ENCODE measurements at places on chromosomes 4 and X.
A peak's percentile ranks its signal among the peaks of the same experiment; 100 is the strongest.

DNA sequence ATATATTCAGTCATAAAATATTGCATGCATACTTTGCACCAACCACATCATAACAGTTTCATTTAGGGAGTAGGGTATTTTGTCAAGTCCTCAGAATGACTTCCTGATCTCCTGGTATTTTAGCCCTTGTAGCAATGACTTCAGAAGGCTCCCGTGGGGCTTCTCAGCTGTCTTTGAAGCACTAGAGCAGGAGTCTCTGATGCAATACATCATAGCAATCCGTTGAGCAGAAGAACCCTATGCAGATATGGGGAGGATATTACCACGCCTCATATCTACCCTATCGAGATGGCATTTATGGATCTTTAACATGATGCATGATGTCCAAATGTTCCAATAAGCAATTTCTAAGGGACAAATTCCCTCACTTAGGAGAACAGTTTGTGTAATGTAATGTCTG, 373.7 kb upstream of the FTHL17 start:
- no peak for DNase-seq

- no peak for DNase-seq
These were observed 50.0 kb downstream of the NOP14 start for GRCh38 chr4:2913168-2913567.

- no peak for DNase-seq
These were observed 984.4 kb downstream of the RAB28 start for GRCh38 chr4:12499693-12500092.

DNA sequence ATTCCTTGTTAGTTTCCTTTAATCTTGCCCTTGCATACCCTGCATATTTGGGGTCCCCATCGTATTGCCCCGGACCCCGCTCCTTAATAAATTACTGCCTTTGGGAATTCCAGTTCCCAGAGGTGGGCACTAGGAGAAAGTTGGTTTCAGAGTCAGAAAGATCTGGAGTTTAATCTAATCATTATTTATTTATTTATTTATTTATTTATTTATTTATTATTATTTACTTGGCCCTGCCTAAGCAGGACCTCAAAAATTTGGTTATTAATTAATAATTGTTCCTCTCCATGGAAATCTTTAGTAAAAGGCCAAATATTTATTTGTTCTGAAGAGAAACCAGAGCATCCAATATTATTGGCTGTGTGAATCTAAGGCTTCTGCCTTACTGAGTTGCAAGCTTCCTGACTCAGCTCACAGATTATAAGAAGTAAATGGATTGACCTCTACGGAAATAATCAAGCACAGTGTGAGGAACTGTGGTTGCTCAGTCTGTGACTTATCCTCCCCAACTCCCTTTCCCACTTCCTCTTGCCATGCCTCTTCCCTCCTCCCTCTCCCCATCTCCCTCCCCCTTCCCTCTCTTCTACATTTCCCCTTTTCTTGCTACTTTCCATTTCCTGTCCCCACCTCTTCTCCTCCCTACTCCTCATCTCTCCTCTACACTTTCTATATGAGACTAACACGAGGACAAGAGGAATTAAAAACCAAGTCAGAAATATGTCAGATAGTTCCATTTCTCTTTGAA, 61.5 kb upstream of the AP1S2 start:
- no peak for DNase-seq

DNA sequence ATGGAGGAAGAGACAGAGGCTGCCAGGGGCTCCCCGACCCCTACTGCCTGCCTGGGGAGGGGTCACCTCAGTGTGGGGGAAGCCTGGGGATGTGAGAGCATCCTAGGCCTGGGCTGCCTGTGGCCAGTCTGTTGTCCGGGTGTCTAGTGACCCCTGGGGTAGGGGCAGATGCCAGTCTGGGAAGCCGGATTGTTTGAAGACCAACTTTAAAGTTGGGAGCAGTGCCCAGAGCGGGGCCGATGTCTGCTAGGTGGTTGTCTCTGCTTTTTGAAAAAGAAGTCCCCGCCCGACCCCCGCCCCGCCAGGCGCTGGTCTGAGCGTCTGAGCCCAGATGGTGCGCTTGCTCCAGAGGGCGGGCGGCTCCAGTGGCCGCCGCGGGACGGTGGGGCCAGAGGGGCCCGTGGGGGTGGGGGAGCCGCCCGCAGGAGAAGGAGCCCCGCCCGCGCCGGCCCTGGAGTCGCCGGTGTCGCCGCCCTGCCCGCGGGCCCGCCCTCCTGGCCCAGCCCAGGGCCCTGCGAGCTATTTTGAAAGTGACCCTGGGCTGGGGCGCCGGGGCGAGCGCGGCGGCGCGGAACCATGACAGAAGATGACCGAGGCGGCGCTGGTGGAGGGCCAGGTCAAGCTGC, at the start of gene DOK7:
TSS of gene DOK7 (plus strand) at position 517 of the 626 bp plus-strand sequence. CDS start at position 587, 70 bp downstream.
- no peak for DNase-seq

- DNase-seq: no peak
These were observed 17.6 kb downstream of the TBL1X start for GRCh38 chrX:9482408-9482807.

GRCh38 chrX:21708116-21708515, 49.8 kb downstream of the SMPX start:
- DNase-seq: no peak

DNA sequence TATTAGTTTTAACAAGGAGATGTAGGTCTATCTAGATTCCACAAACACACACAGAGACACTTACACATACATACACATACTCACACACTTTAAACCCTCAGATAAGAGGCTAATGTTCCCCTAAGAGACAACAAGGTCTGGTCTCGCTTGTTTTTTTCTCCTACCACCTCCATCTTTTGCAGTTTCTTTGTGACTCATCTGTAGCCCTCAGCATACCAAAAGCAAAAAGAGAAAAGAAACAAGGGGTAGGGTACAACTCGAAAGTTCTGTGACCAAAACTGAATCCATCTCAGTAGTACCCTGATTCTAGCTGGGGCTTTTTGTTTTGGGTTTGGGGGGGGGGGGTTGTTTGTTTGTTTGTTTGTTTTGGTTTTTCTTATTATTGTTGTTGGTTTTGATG, 12.2 kb upstream of the EXOSC9 start:
- no peak for DNase-seq

GRCh38 chrX:14670819-14671218, 141.5 kb downstream of the GLRA2 start:
- no peak for DNase-seq

- no peak for DNase-seq
These were observed 14.2 kb downstream of the CHST7 start for GRCh38 chrX:46587753-46588171.

DNA sequence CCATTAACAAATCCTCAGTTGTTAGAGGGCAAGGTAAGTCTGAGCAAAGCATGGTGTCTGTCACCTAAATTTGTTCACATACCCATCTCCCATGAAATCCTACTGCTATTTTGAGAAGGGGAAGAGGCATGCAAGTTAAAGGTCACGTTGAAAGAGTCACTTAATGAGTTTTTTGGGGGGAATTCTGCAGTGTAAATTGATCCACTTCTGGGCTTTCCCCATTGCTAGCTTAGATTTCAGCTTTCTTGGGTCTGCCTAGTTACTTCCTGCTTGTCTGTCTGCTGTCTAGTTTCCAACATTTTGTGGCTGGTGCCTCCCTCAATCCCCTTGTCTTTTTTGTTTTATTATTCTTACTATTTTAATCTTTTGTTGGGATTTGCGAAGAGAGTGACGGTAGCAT, 32.0 kb downstream of the CEP135 start:
- no peak for DNase-seq

- no peak for DNase-seq
These were observed 122.2 kb upstream of the PDE5A start for GRCh38 chr4:119750771-119751170.

DNA sequence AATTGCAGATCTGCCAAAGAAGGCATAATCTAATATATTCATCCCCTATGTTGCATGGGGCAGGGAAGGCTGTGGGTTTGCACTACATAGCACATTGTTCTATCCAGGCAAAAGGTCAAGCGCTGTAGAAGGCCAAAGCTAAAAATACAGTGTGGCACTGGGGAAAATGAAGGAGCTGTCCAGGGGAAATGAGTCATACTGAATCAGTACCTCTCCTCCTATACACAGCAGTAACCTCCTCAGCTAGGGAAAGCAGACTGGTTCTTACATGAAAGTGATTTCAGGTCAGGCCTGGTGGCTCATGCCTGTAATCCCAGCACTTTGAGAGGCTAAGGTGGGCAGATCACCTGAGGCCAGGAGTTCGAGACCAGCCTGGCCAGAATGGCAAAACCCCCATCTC, 31.0 kb upstream of the SLC25A4 start:
- DNase-seq: peak; percentile 82

DNA sequence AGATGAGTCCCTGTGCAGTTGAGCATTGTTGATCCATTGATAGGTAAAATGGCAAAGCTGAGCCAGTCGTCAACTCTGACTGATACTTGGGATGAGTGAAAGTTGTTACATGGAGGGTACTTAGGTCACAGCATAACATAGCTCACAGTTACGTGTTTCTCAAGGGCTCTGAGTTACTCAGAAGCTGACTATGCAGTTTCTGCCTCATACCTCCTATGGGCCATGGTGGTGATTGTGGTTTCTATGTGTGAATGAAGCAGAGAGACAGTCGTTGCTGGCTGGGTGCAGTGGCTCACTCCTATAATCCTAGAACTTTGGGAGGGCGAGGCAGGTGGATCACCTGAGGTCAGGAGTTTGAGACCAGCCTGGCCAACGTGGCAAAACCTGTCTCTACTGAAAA, 30.8 kb downstream of the FRMPD3 start:
- no peak for DNase-seq

- DNase-seq: no peak
These were observed 631.6 kb downstream of the SPRY1 start for GRCh38 chr4:124028182-124028581.

- DNase-seq: no peak
These were observed 541 bp downstream of the AIMP1 start for GRCh38 chr4:106316773-106317409.

DNA sequence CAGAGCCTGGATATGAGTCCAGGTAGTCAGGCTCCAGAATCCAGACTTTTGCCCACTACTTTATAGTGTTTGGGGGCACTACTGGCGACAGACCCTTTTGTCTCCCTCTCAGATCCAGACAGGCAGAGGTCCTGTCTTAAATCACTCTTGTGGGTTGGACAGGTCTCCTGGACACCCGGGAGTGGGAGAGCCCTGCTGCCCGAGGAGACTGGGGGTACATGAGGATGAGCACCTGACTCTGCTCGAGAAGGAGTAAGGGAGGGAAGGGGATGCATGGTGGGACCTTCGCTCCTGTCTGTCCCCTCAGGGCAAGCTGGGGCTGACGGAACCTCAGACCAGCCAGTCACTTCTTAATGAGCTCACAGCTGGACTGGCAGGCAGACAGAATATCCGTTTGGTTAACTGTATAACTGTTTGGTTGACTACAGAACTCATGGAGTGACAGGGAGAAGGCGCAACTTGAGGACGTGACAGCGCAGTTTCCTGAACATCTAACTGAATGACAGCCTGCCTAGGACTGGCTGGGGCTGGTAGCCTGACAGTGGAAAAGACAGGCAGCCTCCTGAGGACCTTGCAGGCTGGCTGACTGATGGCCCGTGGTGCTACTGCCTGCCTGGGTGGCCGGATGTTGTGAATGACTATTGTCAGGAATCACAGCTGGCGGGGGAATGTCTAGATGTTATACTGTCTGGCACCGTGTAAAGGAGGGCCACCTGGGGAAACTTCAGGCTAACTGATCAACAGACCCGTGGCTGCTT, 1.6 kb upstream of the SUV39H1 start:
- no peak for DNase-seq

DNA sequence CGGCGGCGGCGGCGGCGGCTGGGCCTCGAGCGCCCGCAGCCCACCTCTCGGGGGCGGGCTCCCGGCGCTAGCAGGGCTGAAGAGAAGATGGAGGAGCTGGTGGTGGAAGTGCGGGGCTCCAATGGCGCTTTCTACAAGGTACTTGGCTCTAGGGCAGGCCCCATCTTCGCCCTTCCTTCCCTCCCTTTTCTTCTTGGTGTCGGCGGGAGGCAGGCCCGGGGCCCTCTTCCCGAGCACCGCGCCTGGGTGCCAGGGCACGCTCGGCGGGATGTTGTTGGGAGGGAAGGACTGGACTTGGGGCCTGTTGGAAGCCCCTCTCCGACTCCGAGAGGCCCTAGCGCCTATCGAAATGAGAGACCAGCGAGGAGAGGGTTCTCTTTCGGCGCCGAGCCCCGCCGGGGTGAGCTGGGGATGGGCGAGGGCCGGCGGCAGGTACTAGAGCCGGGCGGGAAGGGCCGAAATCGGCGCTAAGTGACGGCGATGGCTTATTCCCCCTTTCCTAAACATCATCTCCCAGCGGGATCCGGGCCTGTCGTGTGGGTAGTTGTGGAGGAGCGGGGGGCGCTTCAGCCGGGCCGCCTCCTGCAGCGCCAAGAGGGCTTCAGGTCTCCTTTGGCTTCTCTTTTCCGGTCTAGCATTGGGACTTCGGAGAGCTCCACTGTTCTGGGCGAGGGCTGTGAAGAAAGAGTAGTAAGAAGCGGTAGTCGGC, 528 bp downstream of the FMR1 start:
- DNase-seq: no peak

GRCh38 chrX:74492720-74493201, 71.5 kb downstream of the SLC16A2 start:
- DNase-seq: no peak

GRCh38 chrX:78708816-78709215, 38.7 kb upstream of the LPAR4 start:
- DNase-seq: no peak

GRCh38 chr4:1337376-1337831, 9.6 kb upstream of the UVSSA start:
- DNase-seq: no peak

DNA sequence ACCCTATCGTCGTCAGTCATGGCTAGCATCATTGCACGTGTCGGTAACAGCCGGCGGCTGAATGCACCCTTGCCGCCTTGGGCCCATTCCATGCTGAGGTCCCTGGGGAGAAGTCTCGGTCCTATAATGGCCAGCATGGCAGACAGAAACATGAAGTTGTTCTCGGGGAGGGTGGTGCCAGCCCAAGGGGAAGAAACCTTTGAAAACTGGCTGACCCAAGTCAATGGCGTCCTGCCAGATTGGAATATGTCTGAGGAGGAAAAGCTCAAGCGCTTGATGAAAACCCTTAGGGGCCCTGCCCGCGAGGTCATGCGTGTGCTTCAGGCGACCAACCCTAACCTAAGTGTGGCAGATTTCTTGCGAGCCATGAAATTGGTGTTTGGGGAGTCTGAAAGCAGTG, 1.6 kb downstream of the ZCCHC12 start:
- no peak for DNase-seq

DNA sequence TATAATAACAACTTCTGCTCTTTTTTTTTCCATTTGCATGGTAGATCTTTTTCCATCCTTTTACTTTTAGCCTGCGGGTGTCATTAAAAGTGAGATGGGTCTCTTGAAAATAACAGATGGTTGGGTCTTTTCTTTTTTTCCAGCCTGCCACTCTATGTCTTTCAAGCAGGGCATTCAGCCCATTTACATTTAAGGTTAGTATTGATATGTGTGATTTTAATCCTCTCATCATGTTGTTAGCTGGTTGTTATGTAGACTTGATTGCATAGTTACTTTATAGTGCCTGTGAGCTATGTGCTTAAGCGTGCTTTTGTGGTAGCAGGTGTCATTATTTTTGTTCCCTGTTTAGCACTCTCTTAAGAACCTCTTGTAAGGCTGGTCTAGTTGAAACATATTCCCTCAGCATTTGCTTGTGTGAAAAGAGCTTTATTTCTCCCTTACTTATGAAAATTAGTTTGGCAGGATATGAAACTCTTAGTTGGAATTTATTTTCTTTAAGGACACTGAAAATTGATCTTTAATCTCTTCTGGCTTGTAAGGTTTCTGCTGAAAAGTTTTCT, 326.1 kb downstream of the SH3BGRL start:
- DNase-seq: no peak
